ENCODE measurements at places on chromosomes 3 and 15. TPM values are rescaled to one million over a fixed set of nuclear protein-coding genes. Genes with fewer than 3 reads are reported as not detected.

TMEM158 gene
- 2.8 TPM for total RNA-seq

PIGX gene
- total RNA-seq, result 31.0 TPM

NMNAT3 gene
- total RNA-seq, result 0.77 TPM

DNA sequence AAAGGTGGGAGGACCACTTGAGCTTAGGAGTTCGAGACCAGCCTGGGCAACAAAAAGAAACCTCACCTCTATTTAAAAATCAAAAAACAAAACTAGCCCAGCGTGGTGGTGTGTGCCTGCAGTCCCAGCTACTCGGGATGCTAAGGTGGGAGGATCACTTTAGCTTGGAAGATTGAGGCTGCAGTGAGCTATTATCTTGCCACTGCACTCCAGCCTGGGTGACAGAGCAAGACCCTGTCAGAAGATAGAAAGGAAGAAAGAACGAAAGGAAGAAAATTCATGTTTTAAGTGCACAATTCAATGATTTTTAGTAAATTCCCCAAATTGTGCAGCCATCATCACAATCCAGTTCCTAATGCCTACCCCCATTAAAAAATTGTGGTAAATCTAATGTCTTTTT is 7.8 kb downstream of the FSD2 start:
- no peak for DNase-seq

GRCh38 chr3:146468671-146469149 is 651 bp downstream of the PLSCR2 start:
- no peak for DNase-seq

ANKRD63 gene
- total RNA-seq, result not detected

- no peak for DNase-seq
These were observed 157.4 kb upstream of the NPHP3 start for GRCh38 chr3:132879656-132880055.

GRCh38 chr15:100438570-100438969 is 90.2 kb downstream of the CERS3 start:
- DNase-seq, result no peak

DNA sequence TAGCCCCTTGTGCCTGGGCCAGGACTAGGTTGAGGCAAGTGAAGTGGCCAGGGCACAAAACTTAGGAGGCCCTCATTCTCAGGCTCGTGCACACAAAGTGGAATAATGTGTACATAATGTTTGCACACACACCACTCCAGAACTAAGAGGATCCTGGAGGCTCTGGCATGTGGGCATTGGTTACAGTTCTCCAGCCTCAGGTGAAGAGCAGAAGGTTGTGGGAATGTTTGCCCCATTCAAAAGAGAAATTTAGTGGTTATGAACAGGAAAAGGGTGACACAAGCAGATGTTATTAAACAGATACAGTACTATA is 31.3 kb downstream of the ASB7 start:
- no peak for DNase-seq

GRCh38 chr3:81199587-81199986 is 561.9 kb downstream of the GBE1 start:
- no peak for DNase-seq

DNA sequence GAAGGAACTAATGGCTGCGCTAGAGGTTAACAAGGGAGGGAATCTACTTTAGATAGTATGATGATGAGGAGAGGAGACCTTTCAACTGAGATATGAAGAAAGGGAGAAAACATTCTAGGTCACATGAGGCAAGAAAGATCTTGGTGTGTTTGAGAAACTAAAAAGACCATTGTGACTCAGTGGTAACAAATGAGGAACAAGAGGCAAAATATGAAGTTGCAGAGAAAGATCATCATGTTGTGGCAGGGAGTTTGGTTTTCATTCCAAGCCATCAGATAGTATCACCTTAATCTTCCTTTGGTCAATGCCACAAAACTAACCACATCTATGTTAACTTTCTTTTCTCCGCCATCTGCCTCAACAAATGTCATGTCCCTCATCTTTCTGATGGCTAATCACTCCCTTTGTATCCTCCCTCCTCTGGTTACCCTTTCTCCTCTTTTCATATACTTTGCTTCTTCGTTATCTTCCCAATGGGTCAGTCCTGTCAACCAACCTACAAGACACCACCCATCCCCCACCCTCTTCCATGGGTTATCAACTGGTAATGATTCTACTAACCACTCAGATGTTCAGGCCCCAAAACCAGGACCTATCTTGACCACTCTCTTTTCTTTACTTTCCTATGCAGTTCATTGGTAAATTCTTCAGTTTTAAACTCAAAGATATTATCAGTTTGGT is 2.4 kb upstream of the PDCD6IP start:
- no peak for DNase-seq

MYH15 gene
- 0.13 TPM for total RNA-seq

GRCh38 chr15:50686469-50687301 is at the start of gene TRPM7:
Gene TRPM7 (minus strand): TSS chr15:50686797. CDS start chr15:50686533, 264 bp downstream.
- DNase-seq, result peak; percentile 62

DNA sequence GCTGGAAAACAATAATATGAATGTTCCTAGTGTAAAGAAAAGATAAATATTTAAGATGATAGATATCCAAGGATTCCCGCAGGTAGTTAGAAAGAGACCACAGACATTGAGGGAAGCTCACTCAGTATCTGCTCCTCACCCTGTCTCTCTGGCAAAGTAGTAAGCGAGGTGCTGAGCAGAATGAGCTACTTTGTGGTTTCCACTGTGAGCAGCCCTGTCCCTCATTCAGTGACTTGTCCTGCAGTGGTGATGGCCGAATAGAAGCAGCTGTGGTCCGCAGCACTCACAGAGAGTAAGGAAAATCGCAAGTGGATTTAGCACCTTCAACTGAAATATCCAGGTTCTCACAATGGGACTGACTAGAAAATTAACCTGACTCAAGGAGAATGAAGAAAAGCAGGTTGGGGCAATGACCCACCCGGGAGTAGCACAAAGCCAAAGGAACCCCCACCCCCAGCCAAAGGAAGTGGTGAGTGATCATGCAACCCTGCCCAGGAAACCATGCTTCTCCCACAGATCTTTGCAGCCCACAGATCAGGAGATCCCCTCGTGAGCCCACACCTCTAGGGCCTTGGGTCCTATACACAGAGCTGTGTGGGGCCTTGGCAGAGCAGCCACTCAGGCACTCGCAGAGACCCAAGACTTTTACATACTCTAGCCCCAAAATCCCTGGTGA is 21.8 kb upstream of the SLC25A38 start:
- no peak for DNase-seq

- DNase-seq, result no peak
These were observed 11.3 kb downstream of the CORO2B start for GRCh38 chr15:68589783-68590710.

DNA sequence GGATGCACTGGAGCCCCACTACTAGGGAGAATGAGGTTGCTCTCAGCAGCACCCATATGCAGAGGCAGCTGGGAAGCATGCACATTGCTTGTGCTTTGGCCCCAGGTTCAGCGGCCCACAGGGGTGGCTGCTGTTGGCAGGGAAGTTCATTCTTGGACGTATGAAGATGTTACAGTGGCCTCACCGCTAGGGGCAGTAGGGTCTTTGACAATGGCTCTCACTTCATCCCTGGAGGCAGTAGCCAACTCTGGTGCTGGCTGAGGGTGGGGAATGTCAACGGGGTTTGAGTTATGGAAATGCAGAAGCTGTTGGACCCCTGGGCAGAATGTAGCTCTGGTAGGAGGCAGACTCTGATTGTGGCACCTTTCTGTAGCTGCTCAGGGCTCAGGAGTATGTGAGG is 279.9 kb downstream of the SCAPER start:
- DNase-seq, result no peak

GRCh38 chr3:110210086-110210660 is 861.4 kb upstream of the NECTIN3 start:
- DNase-seq, result no peak

- no peak for DNase-seq
These were observed 1.3 kb downstream of the SCN5A start for GRCh38 chr3:38648024-38648658.

DNA sequence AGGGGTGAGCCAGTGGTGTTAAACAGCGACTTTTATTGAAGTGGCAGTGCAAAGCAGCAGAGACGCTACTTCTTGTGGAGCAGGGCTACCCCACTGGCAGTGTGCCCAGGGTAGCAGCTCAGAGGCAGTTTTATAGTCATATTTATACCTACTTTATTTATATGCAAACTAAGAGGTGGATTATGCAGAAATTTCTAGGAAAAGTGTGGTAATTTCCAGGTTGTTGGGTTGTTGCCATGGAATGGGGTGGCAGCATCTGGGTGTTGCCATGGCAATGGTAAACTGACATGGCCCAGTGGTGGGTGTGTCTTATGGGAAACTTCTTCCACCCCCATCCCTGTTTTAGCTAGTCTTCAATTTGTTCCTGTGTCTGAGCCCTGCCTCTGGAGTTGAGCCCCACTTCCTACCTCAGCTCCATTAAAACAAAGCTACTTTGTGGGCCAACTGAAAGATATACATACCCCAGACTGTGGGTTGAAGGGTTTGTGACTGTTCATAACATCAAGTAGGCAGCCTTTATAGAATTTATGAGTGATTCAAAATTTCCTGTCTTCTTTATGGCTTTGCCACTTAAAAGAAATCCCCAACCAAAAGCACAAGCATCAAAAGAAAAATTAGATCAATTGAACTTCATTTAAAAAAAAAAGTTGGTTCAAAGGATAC is 60.3 kb downstream of the EBLN2 start:
- DNase-seq, result no peak

DNA sequence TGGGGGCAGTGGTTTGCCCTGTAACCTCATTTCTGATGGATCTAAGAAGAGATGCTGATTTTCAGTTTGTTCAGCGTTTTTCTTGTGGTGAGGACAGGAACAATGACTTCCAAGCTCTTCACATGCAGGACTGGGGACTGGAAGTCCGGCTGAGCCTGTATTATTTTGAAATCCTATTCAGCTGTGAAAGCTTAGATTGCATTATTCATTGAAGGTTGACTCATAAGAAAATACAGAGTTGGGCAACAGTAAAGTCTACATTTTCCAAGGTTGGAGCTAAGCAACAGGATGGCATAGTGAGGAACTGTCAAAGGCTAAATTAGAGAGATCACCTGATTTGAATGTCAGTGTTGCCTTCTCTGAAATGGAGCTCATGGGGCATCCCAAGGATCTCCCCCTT is 230.9 kb upstream of the FEZF2 start:
- peak; percentile 60 for DNase-seq

DNA sequence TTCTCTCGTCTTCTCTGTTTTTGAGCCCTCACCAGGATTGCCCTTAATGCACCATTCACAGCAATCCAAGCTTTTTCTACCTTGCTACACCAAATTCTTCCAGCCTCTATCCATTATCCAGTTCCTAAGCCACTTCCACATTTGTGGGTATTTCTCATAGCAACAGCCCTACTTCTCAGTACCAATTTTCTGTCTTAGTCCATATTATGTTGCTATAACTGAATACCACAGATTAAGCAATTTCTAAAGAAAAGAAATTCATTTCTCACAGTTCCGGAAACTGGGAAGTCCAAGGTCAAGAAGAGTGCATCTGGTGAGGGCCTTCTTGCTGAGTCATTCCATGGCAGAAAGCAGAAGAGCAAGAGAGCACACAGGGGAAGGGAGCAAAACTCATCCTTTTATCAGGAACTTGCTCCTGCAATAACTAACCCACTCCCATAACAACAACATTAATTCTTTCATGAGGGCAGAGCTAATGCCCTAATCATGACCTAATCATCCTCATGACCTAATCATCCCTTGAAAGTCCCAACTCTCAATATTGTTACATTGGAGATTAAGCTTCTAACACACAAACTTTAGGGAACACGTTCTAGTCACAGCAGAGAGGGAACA is 9.7 kb upstream of the EIF1B start:
- DNase-seq, result peak; percentile 65

DNA sequence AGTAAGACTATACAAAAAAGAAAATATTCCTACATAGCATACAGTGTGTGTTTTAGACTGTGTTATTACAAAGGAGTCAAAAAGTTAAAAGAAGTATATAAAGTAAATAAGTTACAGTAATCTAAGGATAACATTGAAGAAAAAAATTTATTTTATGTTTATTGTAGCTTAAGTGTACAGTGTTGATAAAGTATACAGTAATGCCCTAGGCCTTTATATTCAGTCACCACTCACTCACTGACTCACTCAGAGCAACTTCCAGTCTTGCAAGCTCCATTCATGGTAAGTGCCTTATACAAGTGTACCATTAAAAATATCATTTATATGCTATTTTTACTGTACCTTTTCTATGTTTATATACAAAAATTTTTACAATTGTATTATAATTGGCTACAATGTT is 220.1 kb downstream of the BCHE start:
- no peak for DNase-seq

GRCh38 chr3:8882642-8883041 is 80.6 kb downstream of the RAD18 start:
- DNase-seq, result no peak

GRCh38 chr15:64746356-64746755 is 29.0 kb downstream of the RBPMS2 start:
- no peak for DNase-seq

- peak; percentile 64 for DNase-seq
These were observed 9.4 kb upstream of the RPL24 start for GRCh38 chr3:101695779-101696372.

RCCD1 gene
- 6.5 TPM for total RNA-seq

DNA sequence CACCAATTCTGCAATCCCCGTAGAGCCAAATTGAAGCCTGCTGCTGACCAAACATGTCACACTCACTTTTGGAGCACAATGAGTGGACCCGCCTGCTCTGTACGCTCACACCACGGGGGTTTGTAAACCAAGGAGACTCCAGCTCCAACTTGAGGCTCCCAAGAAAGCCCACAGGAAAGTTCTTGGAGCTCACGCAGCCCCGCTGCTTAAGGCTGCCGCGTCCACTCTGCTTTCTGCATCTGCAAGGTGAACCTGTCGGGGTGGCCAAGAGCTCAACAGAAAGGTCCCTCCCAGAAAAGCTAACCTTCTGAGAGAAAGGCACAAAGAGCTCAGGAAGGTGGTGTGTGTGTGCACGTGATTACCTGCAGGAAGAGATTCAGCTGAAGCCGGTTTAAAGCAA is 94.9 kb downstream of the PCSK6 start:
- DNase-seq, result no peak

TMOD2 gene
- 19.1 TPM for total RNA-seq

SETD5 gene
- total RNA-seq, result 25.5 TPM

MEIS2 gene
- 6.3 TPM for total RNA-seq

DNA sequence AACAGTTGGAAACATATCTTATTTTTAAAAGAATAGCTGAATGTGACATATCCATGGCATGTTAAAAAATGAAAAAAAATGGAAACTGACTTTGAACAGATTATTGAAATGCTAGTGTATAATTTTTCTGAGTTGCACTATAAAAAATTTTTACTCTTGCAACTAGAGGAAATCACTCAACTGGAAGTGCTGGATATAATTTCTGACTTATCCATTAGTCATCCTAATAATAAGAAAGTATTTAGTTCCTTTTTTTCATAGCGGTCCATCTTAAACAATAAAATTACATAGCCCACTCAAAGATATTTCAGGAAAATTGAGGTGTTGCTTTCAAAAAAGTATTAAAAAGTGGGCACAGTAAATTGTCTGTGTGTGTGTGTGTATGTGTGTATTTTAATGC is 80.7 kb downstream of the MBNL1 start:
- DNase-seq, result no peak

CYP1A2 gene
- under 0.01 TPM for total RNA-seq

CLDN16 gene
- not detected for total RNA-seq
